Left cardiac atrium (tissue), 4 donors: ENCODE measurements at places on chromosomes 13 and 19. TPM values are rescaled to one million over a fixed set of nuclear protein-coding genes. Genes with fewer than 3 reads are reported as not detected.

DNA sequence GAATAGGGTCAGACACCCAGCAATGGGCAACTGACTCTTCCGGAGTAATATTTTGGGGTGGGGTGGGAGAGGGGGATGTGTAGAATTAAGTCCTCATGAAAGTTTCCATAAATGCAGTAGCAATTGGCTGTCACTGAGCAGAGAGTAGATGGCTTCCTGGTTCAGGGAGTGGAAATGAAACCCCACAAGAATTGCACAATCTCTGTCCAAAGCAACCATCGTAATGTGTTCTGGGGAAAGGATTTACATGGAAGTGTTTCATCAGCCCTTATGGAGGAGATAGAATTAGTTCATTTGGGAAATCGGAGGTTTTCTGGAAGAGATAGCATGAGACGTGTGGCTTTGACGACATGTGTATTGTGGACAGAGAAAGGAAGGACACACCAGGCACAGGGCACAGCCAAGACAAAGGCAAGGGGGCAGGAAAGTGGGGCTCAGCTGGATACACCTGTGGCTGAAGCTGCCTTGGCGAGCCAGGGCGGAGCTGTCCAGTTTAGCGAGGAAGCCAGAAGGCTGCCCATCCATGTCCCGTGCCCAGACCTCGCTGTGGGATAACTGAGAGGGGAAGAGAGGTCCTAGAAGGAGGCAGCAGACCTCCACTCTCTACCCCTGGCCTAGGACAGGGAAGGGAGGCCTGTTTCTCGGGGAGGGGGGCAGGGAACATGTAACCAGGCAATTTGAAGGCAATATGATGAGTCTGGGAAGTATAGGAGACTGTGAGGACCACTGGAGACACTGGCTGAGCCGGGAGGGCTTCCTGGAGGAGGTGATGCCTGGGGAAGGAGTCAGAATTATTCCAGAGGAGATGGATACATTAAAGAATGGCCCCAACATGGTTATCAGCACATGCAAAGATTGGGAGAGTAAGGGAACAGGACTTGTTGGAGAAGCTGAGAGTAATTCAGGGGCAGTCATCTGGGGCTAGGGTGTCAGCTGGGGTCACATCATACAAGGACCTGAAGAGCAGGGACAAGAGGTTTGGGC lies 2.6 kb upstream of the CLEC4G start:
- DNase-seq, result no peak

GRCh38 chr13:52737965-52738364 lies 1.7 kb downstream of the CNMD start:
- DNase-seq, result no peak

DNA sequence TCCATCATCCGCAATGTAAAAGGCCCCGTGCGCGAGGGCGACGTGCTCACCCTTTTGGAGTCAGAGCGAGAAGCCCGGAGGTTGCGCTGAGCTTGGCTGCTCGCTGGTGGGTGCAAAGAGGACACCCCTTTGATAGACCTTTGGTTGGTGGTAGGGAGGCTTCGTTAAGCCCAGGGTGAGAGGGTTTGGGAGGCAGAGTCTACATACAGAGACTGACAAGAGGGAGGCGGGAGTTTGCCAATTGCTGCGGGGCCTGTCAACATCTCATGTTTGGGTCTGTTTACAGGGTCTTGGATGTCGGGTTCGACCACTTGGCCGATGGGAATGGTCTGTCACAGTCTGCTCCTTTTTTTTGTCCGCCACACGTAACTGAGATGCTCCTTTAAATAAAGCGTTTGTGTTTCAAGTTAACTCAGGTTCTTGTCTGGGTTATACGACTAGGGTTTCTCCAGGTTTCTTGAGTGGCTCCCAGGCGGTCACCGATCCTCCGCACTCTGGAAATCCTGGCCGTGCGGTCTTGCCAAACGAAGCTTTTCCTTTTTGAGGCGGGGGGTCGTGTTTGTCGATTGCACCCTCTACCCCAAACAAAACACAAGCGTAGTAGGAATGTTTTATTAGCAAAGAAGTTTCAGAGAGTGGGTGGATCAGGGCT lies 816 bp downstream of the RPS28 start:
- DNase-seq, result no peak

GRCh38 chr13:35293579-35294226 lies 182.8 kb downstream of the MAB21L1 start:
- DNase-seq, result no peak

GRCh38 chr13:73722120-73722519 lies 412.1 kb downstream of the KLF12 start:
- DNase-seq, result no peak

DNA sequence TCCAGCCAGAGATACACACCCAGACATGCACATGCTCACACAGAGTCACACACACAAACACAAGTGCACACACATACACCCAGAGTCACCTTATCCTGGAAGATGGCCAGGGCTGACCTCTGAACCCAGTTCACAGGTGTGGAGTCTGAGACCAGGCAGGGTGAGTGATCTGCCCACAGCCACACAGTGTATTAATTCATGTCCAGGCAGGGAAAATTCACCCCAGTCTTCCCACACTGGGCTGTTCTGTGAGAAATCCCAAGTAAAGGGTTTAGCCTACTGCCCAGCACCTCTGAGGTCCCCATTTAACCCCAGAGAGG lies 2.0 kb downstream of the POU2F2 start:
- no peak for DNase-seq

- DNase-seq, result peak; percentile 70
These were observed 26.5 kb upstream of the HOMER3 start for GRCh38 chr19:18967358-18968146.

- no peak for DNase-seq
These were observed 34.4 kb downstream of the WDFY2 start for GRCh38 chr13:51618626-51619025.

GRCh38 chr13:87042946-87043345 lies 628.2 kb upstream of the SLITRK5 start:
- DNase-seq, result no peak

DNA sequence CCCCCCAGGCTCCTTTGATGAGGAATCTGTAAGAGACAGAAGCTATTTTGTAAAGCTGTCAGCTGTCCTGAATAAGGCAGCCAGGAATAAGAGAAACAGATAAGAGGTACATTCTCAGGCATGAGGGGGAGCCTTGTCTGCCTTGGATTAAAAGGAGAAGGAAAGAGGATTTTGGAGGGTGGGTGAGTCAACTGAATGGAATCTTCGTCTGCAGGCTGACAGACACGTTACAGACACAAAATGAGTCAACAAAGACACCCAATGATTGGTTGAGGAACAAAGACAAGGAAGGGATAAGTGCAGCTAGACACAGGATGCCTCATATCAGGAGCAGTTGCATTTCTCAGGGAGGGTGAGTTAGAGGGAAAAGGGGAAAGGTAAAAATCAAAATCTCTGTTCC lies 162.5 kb downstream of the OLFM4 start:
- DNase-seq, result no peak

GRCh38 chr13:50732712-50733111 lies 110.8 kb downstream of the DLEU7 start:
- no peak for DNase-seq

DNA sequence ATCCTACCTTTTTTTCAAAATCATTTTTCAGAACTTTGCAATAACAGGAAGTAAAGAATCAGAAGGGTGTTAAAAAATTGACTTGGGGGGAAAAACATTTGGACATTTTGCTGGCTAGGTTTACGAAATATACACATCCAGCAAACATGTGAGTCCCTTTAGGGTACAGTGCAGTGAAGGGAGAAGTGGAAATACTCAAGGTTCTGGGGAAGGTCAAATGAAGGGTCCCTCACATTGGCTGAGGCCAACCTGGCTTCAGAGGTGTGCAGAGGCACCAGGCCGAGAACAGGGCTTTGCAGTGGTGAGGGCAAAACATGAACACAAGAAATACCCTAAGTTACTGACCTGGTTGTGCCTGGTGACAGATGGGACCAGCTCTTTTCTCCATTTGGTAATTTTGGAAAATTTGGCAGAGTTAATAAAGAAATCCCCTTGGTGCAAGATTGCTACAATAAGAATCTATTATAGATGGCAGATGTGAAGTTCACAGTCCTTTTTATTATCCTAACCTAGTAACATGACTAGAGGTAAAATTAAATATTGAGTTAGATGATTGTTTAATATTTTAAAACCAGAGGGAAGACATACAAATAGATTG lies 1.5 kb upstream of the UPF3A start:
- DNase-seq, result no peak

DNA sequence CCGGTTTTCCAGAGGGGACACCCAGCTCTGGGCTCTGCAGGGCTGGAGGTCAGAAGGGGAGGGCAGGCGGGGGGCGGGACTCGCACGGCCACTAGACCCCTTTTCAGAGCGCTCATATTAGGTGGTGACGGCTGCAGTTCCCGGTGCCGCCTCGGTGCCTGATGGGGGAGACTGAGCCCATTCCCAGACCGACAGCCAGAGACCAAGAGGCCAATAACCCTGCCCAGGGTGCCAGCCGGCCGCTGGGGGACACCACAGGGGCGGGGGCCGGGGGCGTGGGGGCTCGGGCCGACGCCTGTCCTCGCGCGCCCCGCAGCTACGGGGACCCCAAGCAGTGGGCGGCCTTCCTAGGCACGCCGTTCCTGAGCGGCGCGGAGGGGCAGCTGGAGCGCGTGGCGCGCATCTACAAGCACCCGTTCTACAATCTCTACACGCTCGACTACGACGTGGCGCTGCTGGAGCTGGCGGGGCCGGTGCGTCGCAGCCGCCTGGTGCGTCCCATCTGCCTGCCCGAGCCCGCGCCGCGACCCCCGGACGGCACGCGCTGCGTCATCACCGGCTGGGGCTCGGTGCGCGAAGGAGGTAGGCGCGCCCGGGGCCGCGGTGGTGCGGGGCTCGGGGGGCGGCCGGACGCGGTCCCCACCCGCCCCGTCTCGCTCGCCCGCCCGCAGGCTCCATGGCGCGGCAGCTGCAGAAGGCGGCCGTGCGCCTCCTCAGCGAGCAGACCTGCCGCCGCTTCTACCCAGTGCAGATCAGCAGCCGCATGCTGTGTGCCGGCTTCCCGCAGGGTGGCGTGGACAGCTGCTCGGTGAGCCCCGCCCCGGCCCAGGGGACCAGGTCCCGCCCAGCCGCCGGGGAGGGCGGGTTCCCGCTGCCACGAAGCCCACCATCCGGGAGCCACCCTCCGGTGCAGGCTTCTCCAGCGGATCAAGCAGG lies 2.4 kb downstream of the TIMM13 start:
- peak; percentile 64 for DNase-seq

DNA sequence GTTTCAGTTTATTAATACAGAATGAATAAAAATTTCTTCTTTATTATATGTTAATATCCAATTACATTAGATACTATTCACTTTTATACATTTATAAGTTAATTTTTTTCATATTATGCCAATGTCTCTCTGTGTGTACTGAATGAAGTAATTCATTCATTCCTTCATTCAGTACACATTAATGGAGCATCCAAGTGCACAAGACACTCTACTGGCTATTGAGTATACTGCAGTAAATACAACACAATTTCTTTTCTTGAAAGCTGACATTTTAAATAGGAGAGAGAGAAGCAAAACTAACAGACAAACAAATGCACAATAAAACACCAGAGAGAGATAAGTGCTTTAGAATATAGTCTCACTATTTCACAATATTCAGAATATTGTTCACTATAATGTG lies 1038.3 kb upstream of the SPRY2 start:
- no peak for DNase-seq

- no peak for DNase-seq
These were observed 33.6 kb downstream of the GJA3 start for GRCh38 chr13:20127262-20127561.

DNA sequence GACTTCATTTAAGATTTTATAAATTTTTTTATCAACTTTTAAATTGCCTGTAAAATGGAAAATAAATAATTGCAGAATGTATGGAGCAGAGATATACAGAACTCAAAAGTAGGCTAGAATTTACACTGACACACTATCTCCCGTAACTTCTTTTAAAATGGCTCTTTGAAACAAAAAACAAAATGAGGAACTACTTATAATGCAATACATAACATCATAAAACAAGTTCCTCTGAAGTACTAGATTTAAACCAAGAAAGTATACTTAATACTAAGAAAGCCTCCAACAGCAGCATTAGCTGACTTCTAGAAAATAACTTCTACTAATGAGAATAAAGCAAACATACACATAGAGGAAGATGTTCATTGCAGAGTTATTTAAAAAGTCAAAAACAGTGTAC lies 17.0 kb downstream of the RBM26 start:
- no peak for DNase-seq

DNA sequence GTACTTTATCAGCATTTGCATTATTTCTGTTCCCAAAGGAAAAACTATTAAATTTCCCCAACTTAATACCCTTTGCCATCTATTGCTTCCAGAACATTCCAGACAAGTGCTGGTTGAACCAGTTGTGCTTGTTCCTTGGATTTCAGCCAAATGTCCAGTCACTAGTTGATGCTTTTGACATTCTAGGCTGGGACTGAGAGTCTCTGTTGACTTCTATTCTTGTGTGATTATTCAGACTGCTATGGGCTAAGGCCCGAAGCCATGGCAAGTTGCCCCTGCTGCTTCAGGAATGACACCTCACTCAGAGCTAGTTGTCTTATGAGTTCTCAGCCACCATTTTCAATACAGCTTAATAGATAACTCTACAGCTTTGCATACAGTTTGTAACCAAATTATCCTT lies 458.1 kb upstream of the ARGLU1 start:
- DNase-seq, result peak; percentile 47

DNA sequence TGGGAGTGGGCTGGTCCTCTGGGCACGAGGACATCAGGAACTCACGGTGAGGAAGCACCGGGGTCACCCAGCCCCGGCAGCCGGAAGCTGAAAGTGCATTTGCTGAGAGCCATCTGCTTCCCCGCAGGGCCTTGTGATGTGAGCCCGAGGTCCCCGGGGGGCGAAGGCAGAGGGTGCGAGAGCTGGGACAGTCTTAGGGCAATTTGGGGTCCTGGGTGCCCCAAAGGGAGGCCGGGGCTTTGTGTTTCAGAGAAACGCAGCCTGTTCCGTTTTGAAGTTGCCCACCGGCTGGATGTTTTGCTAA lies 4.8 kb downstream of the F2RL3 start:
- no peak for DNase-seq

- DNase-seq, result peak; percentile 26
These were observed at the start of gene MAST1 for GRCh38 chr19:12838182-12838885. Gene MAST1 (plus strand): TSS chr19:12838515. CDS start chr19:12838573, 58 bp downstream.

- DNase-seq, result no peak
These were observed 18.1 kb downstream of the DGKH start for GRCh38 chr13:42066542-42066941.

DNA sequence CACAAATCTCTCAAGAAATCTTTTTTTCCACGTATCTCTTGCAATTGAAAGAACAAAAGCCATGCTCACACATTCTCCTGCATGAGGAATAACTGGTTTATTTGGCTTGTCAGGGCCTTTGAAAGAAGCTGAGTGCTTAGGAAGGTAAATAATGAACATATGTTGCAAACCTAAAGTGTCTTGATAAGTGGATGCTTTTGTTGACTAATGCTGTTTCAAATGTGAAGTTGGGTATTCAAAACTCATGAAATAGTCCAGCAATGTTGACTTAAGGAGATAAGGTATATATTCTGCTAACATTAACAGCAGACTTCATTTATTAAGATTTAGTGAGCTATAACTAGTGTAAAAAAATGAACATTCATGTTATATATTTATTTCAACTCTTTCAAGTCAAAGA lies 1792.7 kb upstream of the MIR17HG start:
- no peak for DNase-seq

- DNase-seq, result no peak
These were observed 8.2 kb upstream of the LATS2 start for GRCh38 chr13:21069561-21070004.

GRCh38 chr13:114235697-114236096 lies 1.0 kb downstream of the CDC16 start:
- no peak for DNase-seq

Gene KLK1
- total RNA-seq, result not detected

Gene FFAR2
- 0.47 TPM for total RNA-seq

Gene ZSCAN1
- not detected for total RNA-seq

Gene AKAP8L
- 61.5 TPM for total RNA-seq

Gene ICAM5
- 0.71 TPM for total RNA-seq

Gene ZNF382
- 13.1 TPM for total RNA-seq

Gene S1PR2
- 13.6 TPM for total RNA-seq

Gene CPB2
- total RNA-seq, result not detected
